Right cardiac atrium (tissue), 5 donors: ENCODE measurements at places on chromosomes 12 and 14. TPM values are rescaled to one million over a fixed set of nuclear protein-coding genes. Genes with fewer than 3 reads are reported as not detected.

RFLNA gene
- total RNA-seq: 0.22 TPM

PAPOLA gene
- total RNA-seq: 153 TPM

VPS37B gene
- total RNA-seq: 17.9 TPM

PZP gene
- total RNA-seq: 0.74 TPM

IL26 gene
- total RNA-seq: not detected

CLEC4D gene
- total RNA-seq: not detected

FBXO21 gene
- 39.2 TPM for total RNA-seq

GDF3 gene
- total RNA-seq: not detected

CEBPE gene
- not detected for total RNA-seq

SLC25A47 gene
- not detected for total RNA-seq

VEZT gene
- total RNA-seq: 74.0 TPM

GRCh38 chr12:59548930-59549329 is 46.9 kb upstream of the SLC16A7 start:
- no peak for DNase-seq

- DNase-seq: no peak
Observed at GRCh38 chr14:54590481-54590880, 23.6 kb downstream of the SAMD4A start.

- no peak for DNase-seq
Observed at GRCh38 chr12:14772946-14773345, 30.3 kb downstream of the WBP11 start.

DNA sequence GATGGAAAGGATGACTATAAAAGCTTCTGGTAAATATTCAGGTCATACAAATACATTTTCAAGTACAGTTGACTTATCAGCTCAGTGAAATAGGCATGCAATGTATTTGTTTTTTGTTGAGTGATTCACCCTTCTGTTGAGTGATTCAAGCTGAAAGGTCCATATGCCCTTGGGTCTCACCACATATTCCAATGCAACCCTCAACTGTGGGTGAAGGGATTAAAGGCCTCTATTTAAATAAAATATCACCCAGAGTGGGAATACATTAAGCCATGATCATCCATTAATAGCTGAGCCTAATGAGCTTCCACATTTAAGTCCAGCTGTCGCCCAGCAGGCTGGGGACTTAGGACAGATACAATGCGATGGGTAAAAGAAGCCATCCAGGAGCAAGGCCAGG is 120.2 kb downstream of the CRACR2A start:
- DNase-seq: no peak

GRCh38 chr14:90797451-90797850 is 18.8 kb downstream of the TTC7B start:
- no peak for DNase-seq

GRCh38 chr14:58491593-58491992 is 64.1 kb downstream of the KIAA0586 start:
- no peak for DNase-seq

DNA sequence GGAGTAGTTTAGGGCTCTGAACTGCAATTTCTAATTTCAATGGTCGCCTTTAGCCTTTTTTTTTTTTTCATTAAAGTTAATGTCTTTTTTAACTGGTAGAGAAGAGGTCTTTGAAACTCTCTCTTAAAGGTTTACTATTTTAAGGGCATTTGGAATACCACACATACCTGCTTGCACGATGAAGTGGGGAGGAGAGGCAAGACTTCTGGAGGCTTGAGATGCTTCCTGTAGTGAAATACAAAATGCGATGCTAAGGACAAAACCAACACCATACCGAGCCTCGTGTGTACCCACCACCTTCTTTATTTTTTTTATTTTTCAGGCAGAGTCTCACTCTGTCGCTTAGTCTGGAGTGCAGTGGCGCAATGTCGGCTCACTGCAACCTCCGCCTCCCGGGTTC is 57.4 kb downstream of the GLT1D1 start:
- DNase-seq: no peak

GRCh38 chr14:104973385-104974145 is 4.6 kb downstream of the AHNAK2 start:
- peak; percentile 81 for DNase-seq

- no peak for DNase-seq
Observed at GRCh38 chr12:87302126-87302745, 727.0 kb downstream of the C12orf50 start.

DNA sequence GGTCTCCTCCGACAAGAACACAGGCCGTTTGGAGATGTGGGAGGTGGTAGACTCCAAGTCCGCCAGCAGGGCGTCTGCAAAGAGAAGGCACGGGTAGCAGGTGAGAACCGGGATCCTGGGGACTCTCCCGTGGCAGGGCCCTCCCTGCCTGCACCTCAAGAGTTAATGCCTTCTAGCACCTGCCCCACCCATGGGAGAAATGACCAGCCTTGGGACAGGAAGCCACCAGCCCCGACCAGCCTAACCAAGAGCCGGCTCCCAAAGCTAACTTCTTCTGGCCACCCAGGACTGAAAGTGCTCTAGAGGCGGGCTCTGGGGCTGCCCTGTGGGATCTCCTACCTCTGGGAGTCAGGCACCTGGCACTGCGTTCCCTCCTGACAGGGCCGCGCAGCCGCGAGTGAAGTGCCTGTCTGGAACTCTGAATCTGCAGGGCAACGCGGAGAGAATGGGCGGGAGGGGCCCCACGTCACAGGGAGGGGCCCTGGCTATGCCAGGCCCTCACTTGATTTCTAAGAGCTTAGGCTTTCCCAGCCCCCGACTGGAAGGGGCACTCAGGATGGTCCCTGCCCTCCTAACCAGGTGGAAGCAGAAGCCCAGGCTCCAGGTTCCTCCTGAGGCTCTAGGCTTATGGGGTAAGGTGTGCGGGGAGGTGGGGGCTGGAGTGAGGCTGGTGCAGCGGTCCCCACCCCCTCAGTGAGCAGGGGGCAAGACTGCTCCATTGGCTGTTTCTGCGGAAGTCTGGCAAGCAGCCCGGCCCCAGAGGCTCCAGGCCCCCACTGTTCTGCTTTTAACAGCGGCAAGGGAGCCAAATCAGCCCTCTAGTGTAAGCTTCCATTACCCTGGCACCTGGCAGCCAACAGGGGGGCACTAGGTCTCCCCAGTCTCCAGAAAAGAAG is 23.6 kb upstream of the RPLP0 start:
- peak; percentile 86 for DNase-seq

- DNase-seq: peak; percentile 22
Observed at GRCh38 chr14:50658203-50658602, 9.9 kb downstream of the SAV1 start.

DNA sequence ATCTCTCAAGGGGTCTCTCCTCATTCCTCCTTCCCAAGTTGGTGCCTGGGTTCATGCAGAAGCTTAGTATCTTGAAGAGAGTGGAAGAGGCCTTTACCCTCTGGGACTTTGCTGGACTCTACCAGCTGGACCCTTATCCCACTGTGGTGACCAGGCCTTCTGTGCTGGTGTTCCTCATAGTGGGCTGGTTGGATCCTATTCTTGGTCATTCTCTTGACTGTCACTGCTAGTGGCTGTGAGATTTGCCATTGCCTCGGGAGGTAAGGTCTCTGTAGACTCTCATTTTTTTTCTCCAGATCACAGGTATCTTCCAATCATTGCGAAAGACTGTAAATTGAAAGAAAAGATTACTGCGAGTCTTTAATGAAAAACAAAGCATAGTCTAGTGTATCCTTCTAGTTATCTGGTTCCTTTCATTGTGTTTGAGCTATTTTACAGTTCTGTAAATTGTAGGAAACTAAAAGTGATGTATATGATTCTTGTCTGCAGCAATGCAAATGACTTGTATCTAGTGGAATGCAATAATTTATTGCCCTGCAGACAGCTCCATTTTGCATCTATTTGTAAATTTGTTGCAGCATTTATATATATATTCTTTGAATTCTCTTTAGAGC is 217.9 kb downstream of the AEBP2 start:
- no peak for DNase-seq
